ENCODE measurements at places on chromosomes 5 and 9. TPM values are rescaled to one million over a fixed set of nuclear protein-coding genes. Genes with fewer than 3 reads are reported as not detected.

Gene PLEKHG4B
- total RNA-seq, result under 0.01 TPM

Gene SPINK7
- total RNA-seq, result not detected

Gene WNK2
- total RNA-seq, result not detected

Gene SEMA4D
- total RNA-seq, result 1.6 TPM

Gene EPB41L4A
- 0.64 TPM for total RNA-seq

Gene INSL6
- total RNA-seq, result 0.64 TPM

Gene C9
- total RNA-seq, result not detected

Gene LCN1
- total RNA-seq, result not detected

Gene TMC1
- total RNA-seq, result 1.3 TPM

Gene PTPA
- total RNA-seq, result 133 TPM

Gene GABRA1
- total RNA-seq, result not detected

Gene RASEF
- total RNA-seq, result 0.97 TPM

Gene SMARCA2
- 51.4 TPM for total RNA-seq

Gene SPATA31C1
- total RNA-seq, result not detected

Gene SLC46A2
- not detected for total RNA-seq

Gene SPATA31A3
- not detected for total RNA-seq

Gene CER1
- not detected for total RNA-seq

Gene JAKMIP2
- total RNA-seq, result 3.2 TPM

Gene PAEP
- not detected for total RNA-seq

Gene IFNE
- 2.3 TPM for total RNA-seq

Gene KDM4C
- 26.7 TPM for total RNA-seq

Gene NME5
- 1.3 TPM for total RNA-seq

Gene SPATA31E1
- total RNA-seq, result not detected

Gene PCDHB8
- under 0.01 TPM for total RNA-seq

Gene IFNW1
- total RNA-seq, result not detected

Gene LECT2
- not detected for total RNA-seq

Gene DBH
- total RNA-seq, result not detected

Gene SLC25A2
- 0.64 TPM for total RNA-seq

Gene TRMO
- 14.5 TPM for total RNA-seq

Gene AJM1
- 1.3 TPM for total RNA-seq

Gene ELP1
- 31.2 TPM for total RNA-seq

Gene OBP2B
- not detected for total RNA-seq

Gene SLC6A18
- not detected for total RNA-seq

Gene AOPEP
- total RNA-seq, result 151 TPM

Gene TMEFF1
- 0.43 TPM for total RNA-seq

Gene TEK
- total RNA-seq, result 25.8 TPM

Gene AGXT2
- total RNA-seq, result under 0.01 TPM

Gene DAB2IP
- 47.9 TPM for total RNA-seq

Gene TMEM215
- total RNA-seq, result not detected

Gene SEPTIN8
- 43.5 TPM for total RNA-seq

Gene LCN9
- total RNA-seq, result not detected

Gene IRGM
- 0.32 TPM for total RNA-seq

Gene SPAG8
- total RNA-seq, result 0.86 TPM

Gene SV2C
- total RNA-seq, result not detected

Gene ZNF484
- total RNA-seq, result 15.1 TPM

Gene LTC4S
- not detected for total RNA-seq

Gene LURAP1L
- 49.0 TPM for total RNA-seq

Gene PTGER4
- total RNA-seq, result 8.7 TPM

Gene ZMAT2
- 47.1 TPM for total RNA-seq

Gene PCDHGA1
- total RNA-seq, result 0.86 TPM

Gene COL27A1
- 23.3 TPM for total RNA-seq
